ENCODE measurements at places on chromosomes 2 and 18. TPM values are rescaled to one million over a fixed set of nuclear protein-coding genes. Genes with fewer than 3 reads are reported as not detected.

DNA sequence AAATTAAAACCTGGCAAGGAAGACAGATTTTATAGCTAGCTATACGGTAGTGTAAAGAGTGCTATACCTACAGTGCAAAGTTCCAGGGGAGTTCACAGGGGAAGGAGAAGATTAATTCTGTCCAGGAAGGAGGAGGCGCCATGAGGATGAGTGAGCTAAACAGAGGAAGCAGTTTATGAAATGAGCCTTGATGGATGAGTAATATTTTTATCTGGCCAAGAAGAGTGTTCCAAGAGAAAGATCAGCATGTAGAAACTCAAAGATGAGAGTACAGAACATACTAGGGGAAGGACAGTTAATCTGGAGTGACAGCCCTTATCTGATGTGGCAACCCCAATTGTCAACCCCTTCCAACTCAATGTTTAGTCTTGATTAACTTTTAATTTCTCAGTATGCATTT lies 54.8 kb downstream of the CDH20 start:
- H3K27ac ChIP-seq = no peak overlapping the region
- no peaks in the 10 kb centered on the region for H3K36me3 ChIP-seq
- no peaks in the 10 kb centered on the region for H3K4me1 ChIP-seq

DNA sequence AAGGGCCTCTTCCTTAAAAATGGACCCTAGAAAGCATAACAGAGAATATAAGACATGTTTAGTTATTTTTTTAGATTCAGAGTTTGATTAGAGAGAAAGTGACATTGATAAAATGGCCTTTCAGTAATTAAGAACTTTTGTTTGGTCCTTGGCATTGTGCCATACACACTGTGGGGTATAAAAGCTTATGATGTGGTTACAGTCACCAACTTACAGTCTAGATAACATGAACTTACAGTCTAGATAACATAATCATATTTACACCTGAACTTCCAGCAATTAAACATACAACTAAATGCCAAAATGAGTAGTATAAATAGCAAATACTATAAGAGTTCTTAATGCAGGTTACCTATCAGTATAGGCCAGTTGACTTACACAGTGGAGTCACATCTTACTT lies 25.6 kb upstream of the EFEMP1 start:
- no peak overlapping the region for H3K27ac ChIP-seq
- no peak for DNase-seq
- no peaks in the 10 kb centered on the region for H3K4me1 ChIP-seq
- H3K27me3 ChIP-seq = no peaks in the 10 kb centered on the region
- no peak overlapping the region for H3K4me3 ChIP-seq

DNA sequence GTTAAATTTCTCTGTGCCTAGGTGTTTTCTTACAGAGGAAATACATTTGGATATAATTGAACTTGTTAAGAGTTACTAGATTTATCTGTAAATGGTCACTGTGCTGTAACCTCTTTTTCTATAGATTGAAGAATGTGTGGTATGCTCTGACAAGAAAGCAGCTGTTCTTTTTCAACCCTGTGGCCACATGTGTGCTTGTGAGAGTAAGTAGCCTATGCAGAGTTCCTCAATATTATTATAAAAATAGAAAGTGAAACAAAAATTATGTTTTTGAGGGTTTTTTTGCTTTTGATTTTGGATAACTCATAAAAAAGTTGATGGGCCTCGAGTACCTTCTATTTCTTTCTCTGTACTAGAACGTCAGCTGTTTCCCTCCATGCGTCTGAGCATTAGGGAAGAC lies 112.4 kb downstream of the MIB1 start:
- DNase-seq = no peak
- H3K27me3 ChIP-seq = no peaks in the 10 kb centered on the region
- H3K4me1 ChIP-seq = no peaks in the 10 kb centered on the region
- no peak overlapping the region for H3K4me3 ChIP-seq
- H3K36me3 ChIP-seq = no peaks in the 10 kb centered on the region
- H3K27ac ChIP-seq = no peak overlapping the region

- no peaks in the 10 kb centered on the region for H3K36me3 ChIP-seq
- no peaks in the 10 kb centered on the region for H3K4me1 ChIP-seq
- no peak for DNase-seq
- no peak overlapping the region for H3K27ac ChIP-seq
These were observed 153.7 kb downstream of the SOX11 start for GRCh38 chr2:5845798-5846330.

GRCh38 chr2:77005522-77005921 lies 516.7 kb downstream of the LRRTM4 start:
- H3K4me1 ChIP-seq = no peaks in the 10 kb centered on the region
- no peaks in the 10 kb centered on the region for H3K36me3 ChIP-seq
- no peak overlapping the region for H3K4me3 ChIP-seq
- DNase-seq = no peak
- H3K27me3 ChIP-seq = no peaks in the 10 kb centered on the region

- peaks cover 10% of the 10 kb centered on the region for H3K4me1 ChIP-seq
- H3K36me3 ChIP-seq = no peaks in the 10 kb centered on the region
- H3K27me3 ChIP-seq = no peaks in the 10 kb centered on the region
- no peak for DNase-seq
- no peak overlapping the region for H3K4me3 ChIP-seq
These were observed 73.1 kb downstream of the TGOLN2 start for GRCh38 chr2:85254540-85255300.

DNA sequence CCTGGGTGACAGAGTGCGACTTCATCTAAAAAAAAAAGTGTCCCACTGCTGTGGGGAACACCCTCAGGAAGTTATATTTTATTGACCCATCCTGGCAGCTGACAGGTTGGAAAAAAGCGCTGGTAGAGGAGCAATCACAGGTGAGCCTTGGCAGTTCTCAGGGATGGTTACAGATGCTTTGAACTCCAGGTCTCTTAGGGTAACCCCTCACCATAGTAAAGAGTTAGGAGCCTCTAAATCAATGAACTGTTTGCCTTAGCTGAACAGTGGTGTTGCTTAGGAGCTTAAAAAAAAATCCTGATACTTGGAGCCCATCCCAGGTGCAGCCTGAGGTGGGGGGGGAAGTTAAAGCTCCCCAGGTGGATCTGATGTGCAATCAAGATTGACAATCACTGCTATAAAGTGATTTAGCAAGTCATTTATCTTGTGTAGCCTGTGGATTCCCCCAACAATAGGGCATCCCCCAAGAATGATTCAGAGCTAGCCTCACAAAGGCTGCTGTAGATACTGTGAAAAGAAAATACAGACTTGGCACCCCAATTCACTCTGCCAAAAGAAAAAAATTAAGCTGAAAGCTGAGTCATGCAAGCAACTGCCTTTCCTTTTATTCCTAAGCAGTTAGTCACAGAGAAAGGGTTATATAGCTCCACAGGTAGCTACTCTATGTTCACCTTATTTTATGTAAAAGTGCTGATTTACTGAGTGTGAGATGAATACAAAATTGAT lies 14.8 kb downstream of the SLC16A14 start:
- peaks cover 34% of the 10 kb centered on the region for H3K4me1 ChIP-seq
- DNase-seq = no peak
- no peak overlapping the region for H3K4me3 ChIP-seq
- no peaks in the 10 kb centered on the region for H3K27me3 ChIP-seq
- no peaks in the 10 kb centered on the region for H3K36me3 ChIP-seq
- H3K27ac ChIP-seq = peak overlapping the region; percentile 79

DNA sequence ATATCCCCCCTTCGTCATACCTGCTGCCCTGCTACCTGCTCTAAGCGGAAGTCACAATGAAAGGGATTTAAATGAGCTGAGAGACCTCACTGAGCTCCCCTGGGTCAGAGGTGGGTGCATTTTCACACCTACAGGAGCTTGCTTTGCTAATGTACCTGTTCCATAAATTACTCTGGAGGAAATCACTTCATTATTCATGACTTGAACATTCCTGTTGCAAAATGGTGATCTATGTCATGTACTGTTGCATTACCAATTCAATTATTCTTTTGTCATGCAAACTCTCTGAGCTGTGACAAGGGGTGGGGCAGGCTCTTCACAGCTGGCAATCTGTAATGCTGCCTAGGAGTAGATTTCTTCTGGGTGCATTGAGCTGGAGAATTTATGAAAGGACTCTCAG lies 761.3 kb downstream of the TSN start:
- H3K4me1 ChIP-seq = no peaks in the 10 kb centered on the region
- no peaks in the 10 kb centered on the region for H3K27me3 ChIP-seq
- H3K36me3 ChIP-seq = no peaks in the 10 kb centered on the region
- no peak overlapping the region for H3K4me3 ChIP-seq
- DNase-seq = no peak
- H3K27ac ChIP-seq = no peak overlapping the region

GRCh38 chr2:11012131-11012693 lies 100.5 kb downstream of the KCNF1 start:
- H3K4me1 ChIP-seq = no peaks in the 10 kb centered on the region
- no peak overlapping the region for H3K27ac ChIP-seq
- no peak overlapping the region for H3K4me3 ChIP-seq
- no peaks in the 10 kb centered on the region for H3K27me3 ChIP-seq

DNA sequence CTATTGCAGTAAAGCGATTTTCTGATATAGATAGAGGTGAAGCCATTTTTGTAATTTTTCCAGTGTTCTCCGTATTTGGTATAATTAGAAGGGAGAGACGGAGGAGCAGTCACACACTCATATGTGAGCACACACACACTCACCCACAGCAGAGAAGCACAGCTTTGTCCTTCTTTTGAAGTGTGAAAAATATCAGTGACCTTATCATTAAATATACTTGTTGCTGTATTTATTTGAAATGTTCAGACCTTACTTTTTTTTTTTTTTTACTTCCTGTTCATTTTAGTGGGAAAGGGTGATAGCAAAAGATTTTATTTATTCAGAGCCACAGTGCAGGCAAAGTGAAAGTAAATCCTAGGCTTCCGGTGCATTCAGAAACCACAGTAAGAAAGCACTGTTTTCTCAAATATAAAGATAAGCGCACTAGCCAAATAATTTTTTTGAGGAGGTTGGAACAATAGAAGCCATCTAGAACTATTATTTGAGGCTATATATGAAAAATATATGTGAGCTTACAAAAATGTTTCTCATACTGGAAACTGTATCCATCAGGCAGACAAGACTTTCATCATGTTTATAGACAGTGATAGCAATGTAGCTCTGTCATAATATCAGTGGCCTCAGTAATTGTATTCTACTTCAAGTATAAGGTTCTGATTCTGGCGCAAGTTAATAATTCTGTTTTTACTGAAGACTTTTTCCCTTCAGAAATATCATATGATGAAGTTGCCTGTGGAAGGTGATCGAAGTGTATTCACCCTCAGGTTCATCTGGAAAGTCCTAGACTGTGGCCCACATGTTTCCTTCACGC lies 37.2 kb downstream of the TSHZ1 start:
- no peak overlapping the region for H3K4me3 ChIP-seq
- DNase-seq = no peak
- no peaks in the 10 kb centered on the region for H3K27me3 ChIP-seq
- no peaks in the 10 kb centered on the region for H3K36me3 ChIP-seq

GRCh38 chr2:166158546-166158945 lies 30.7 kb upstream of the SCN1A start:
- no peaks in the 10 kb centered on the region for H3K36me3 ChIP-seq
- no peak overlapping the region for H3K4me3 ChIP-seq
- no peaks in the 10 kb centered on the region for H3K4me1 ChIP-seq
- DNase-seq = no peak
- H3K27ac ChIP-seq = no peak overlapping the region

DNA sequence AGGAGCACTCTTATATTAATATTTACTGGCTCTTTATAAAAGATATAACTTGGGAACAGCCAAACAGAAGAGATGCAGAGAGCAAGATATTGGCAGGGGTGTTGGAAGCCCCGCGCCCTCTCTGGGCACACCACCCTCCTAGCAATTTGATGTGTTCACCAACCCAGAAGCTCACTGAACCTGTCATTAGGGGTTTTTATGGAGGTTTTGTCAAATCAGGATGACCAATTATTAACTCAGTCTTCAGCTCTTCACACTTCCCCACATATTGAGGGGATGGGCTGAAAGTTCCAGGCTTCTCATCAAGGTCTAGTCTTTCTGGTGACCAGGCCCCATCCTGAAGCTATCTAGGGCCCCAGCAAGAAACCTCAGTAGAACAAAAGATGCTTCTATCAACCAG lies 10.9 kb upstream of the INO80D start:
- H3K36me3 ChIP-seq = no peaks in the 10 kb centered on the region
- H3K27ac ChIP-seq = no peak overlapping the region
- H3K27me3 ChIP-seq = no peaks in the 10 kb centered on the region
- H3K4me3 ChIP-seq = no peak overlapping the region

Gene MCM6
- 84.8 TPM for total RNA-seq

All from HCT116 (cell line).